ENCODE measurements at places on chromosomes 2 and 18. TPM values are rescaled to one million over a fixed set of nuclear protein-coding genes. Genes with fewer than 3 reads are reported as not detected.

GTF3C2 gene
- total RNA-seq = 59.8 TPM

CCDC85A gene
- 0.12 TPM for total RNA-seq

IL1R2 gene
- total RNA-seq = 1.2 TPM

EVA1A gene
- not detected for total RNA-seq

SULT1C4 gene
- total RNA-seq = not detected

MEP1B gene
- not detected for total RNA-seq

C2orf78 gene
- total RNA-seq = not detected

CNDP1 gene
- not detected for total RNA-seq

CHAC2 gene
- 26.1 TPM for total RNA-seq

BOK gene
- total RNA-seq = 8.9 TPM

SLC9A2 gene
- total RNA-seq = 19.3 TPM
